ENCODE measurements at places on chromosomes 3 and 15.

DNA sequence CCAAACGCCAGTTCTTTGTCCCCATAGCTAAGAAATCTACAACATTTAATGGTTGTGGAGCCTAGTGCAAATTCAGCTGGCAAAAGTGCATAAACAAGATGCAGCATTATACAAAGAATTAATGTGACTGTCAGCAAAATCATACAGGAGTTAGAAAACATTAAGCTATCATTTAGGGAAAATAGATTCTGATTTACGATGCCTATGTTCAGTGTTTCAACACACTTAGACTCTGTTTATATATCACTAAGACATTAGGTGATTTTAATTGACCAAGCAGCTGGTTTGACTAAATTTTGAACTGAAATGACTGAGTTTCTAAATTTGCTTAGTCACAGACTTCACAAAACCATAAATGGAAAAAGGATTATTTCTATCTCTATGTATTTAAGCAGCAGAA, 1076.8 kb downstream of the TBL1XR1 start:
- DNase-seq, result no peak

DNA sequence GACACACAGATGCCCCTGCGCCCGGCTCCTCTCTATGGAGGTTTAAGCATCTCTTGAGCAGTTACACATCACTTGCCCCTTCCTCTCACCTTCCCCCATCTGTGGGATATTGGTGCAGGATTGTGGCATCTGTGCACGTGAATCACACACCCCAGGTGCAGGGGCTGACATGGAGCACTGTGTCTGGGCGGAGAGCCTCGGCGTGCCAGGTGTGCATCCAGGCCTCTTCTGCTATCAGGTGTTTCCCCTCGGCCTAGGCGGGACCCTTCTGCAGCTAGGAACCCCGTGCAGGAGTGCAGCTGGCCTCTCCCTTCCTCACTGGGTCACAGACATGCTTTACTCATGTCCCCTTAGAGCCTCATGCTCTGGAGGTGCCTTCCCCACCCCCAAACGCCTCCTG, 33.4 kb upstream of the MUC13 start:
- no peak for DNase-seq

GRCh38 chr15:50377867-50378751, 23.1 kb upstream of the GABPB1 start:
- no peak for DNase-seq

DNA sequence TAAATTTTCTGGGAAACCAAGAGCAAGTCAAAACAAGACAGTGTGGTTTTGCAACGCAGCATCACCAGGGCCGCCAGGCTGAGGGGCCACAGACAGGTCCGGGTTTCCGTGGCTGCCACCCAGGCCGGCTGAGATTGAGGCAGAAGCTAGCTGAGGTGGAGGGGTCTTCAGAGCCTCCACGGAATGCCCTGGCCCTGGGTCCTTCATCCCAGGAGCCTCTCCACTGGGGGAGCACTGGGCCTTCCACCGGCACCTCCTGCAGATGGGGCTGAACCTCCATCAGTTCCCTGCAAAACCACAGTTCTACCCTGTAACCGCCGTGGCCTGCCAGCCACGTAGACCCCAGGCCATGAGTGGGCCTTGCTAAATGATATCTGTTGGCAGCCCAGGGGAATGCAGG, 152.7 kb downstream of the CHSY1 start:
- DNase-seq, result no peak

DNA sequence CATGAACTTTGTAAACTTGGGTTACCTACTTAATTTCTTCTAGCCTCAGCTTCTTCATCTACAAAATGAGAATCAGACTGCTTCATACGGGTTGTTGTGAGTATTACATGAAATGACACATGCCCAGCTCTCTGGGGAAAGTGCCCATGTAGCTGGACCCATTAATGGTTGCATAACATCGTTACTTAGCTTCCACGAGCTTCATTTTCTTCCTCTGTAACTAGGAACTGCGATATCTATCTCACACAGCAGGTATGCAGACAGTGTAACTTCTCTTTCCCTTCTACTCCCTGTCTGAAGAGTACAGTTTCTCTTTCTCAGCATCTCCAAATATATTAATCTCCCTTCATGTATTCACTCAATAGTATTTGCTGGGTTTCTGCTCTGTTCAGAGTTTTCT, 37.9 kb upstream of the DLG1 start:
- DNase-seq, result no peak

- DNase-seq, result no peak
Observed at GRCh38 chr3:168249205-168249549, 153.5 kb upstream of the GOLIM4 start.

DNA sequence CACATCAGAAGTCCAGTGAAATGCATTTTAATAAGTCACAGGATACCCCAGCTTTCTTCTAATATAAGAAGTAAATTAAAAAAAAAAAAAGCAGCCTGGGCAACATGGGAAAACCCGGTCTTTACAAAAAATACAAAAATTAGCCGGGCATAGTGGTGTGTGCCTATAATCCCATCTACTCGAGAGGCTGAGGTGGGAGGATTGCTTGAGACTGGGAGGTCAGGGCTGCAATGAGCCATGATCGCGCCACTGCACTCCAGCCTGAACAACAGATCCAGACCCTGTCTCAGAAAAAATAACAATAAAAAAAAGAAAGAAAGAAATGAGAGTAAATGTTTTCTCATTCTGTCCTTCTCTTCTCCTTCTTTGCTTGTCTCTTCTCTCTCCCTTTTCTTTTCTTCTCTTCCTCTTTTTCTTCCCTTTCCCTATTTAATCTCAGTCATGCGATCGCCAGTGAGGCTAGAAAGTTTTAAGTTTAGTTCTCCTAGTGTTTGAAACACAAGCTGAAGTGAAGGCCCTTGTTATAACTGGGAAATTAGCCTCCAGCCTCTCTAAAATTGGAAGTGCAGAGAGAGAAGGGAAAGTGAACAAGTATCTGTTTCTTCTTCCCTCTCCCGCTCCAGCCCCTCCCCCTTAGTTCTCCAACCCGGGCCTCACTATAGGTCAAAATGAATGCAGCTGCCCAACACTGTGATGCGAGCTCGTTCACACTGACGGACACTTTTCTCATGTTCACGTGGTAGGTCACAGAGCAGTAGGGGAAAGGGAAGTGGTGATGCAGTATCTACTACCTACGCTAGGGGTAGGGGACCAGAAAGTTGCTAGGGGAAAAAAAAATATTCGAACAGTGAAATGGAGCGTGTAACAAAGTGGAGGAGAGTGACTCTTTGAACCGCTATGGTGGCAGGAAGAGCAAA, 23.5 kb upstream of the TSC22D2 start:
- no peak for DNase-seq

- DNase-seq, result no peak
Observed at GRCh38 chr3:196688349-196688748, 23.7 kb downstream of the CEP19 start.

- DNase-seq, result no peak
Observed at GRCh38 chr15:34976743-34977142, 7.2 kb upstream of the AQR start.

GRCh38 chr15:56886363-56886931, 32.0 kb upstream of the TCF12 start:
- no peak for DNase-seq

- peak; percentile 50 for DNase-seq
Observed at GRCh38 chr15:43285609-43286037, 18.9 kb upstream of the TGM5 start.

- no peak for DNase-seq
Observed at GRCh38 chr3:151085889-151086483, 522 bp downstream of the MED12L start.

GRCh38 chr15:31320022-31320421, 6.6 kb upstream of the KLF13 start:
- DNase-seq, result no peak

GRCh38 chr15:68431037-68431791, 749 bp downstream of the ITGA11 start:
- DNase-seq, result no peak

- peak; percentile 19 for DNase-seq
Observed at GRCh38 chr15:62344806-62345539, 179.9 kb upstream of the C2CD4B start.

DNA sequence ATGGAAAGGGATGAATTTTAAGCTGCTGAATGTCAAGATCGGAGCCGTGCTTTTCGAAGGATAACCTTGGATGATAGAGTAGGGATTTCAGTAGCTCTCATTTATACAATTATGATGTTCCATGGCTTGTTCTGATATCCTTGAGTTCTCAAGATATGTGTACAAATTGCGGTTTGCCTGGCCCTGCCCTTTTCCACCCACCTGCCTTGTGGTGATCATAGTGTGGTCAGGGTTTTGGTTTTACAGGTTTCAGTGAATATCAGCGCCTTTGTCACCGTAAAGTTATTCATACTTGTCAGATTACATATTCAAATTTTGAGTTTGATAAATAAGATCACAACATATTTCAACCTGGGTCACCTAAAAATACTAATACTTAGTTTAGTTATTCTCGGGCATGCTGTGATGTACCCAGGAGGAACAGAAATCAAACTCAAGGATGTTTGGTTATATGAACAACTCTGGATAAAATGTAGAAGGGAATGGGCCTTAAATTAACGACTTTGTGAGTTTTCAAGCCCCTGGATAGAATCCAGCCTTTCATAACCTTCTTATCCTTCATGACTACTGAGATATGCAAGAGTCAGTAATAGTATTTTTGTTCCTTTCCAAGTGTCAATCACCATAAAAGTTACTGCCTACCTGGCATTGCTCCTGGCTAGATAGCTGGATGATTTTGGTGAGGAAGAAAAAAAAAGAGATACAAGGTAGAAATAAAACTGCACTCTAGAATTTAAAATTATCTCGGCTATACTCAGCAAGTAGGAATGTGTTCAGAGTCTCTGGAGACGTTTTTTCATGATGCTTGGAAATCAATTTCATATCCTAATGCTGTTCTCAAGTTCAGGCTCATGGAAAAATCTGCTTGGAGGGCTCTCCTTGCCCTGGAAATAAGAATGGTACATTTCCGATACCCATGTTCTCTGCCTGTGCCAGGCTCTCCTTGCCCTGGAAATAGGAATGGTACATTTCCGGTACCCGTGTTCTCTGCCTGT, 209.2 kb upstream of the TPRG1 start:
- DNase-seq, result no peak

GRCh38 chr3:28617821-28618220, 269.2 kb upstream of the AZI2 start:
- DNase-seq, result no peak

All from HFF-Myc (cell line).